ENCODE measurements at places on chromosomes 5 and 9. TPM values are rescaled to one million over a fixed set of nuclear protein-coding genes. Genes with fewer than 3 reads are reported as not detected.

DNA sequence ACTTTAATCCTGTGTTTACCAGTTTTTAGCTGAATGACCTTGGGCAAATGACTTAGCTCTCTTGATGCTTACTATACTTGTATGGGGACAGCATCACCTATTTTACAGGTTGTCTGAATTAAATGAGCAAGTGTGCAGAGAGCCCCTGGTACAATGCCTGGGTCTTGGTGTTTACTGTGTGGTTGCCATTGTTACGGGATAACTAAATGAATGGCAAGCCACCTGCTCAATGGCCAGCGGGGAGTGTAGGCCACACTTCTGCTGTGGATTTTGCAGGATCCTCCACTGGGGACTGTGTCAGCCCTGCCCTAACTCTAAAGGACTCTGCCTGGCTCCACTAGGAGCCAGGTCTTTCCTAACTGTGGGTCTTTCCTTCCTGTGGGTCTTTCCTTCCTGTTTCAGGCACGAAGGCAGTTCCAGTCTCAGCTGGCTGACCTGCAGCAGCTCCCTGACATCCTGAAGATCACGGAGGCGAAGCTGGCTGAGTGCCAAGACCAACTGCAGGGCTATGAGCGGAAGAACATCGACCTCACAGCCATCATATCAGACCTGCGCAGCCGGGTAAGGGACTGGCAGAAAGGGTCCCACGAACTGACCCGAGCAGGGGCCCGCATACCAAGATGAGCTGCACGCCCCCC is 10.3 kb upstream of the GLE1 start:
- peak; percentile 96 for DNase-seq

- peak; percentile 78 for DNase-seq
Measured at GRCh38 chr5:62354028-62354874, 48.2 kb downstream of the KIF2A start.

- DNase-seq = no peak
Measured at GRCh38 chr5:139157556-139157955, 40.6 kb downstream of the SIL1 start.

DNA sequence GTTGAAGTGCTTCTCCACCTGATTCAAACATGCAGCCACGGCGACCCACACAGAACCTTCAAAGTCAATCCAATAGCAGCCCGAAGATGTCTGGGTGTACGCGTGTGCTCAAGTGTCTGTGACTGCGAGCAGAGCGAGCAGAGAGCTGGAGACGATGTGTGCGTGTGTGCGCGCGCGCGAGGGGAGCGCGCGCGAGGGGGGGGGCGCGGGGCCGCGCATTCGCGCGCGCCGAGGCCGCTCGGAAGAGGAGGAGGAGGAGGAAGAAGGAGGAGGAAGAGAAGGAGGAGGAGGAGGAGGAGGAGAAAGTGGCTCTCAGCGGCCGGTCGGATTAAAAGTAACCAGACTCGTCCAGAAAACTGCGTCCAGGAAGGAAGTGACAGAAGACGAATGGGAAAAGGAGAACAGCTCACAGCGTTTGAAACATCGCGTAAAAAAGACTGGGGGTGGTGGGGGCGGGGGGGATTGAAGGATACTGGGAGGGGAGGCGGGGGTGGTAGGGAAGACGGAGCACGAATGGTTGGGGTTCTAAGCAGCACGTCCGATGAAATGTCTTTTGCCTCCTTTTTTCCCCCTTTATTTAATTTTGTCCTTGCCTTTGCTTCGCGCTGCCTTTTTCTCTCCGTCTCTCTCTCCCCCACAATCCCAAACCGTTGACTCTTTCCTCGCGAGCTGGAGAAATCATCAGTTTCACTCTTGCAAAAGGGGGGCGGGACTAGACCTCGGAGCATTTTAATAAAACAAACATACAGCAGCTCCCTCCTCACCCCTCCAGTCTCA is at the start of gene MEF2C:
TSS of gene MEF2C (minus strand) at position 126 of the 777 bp plus-strand sequence. CDS start 59,396 bp downstream, outside the sequence.
- peak; percentile 94 for DNase-seq

DNA sequence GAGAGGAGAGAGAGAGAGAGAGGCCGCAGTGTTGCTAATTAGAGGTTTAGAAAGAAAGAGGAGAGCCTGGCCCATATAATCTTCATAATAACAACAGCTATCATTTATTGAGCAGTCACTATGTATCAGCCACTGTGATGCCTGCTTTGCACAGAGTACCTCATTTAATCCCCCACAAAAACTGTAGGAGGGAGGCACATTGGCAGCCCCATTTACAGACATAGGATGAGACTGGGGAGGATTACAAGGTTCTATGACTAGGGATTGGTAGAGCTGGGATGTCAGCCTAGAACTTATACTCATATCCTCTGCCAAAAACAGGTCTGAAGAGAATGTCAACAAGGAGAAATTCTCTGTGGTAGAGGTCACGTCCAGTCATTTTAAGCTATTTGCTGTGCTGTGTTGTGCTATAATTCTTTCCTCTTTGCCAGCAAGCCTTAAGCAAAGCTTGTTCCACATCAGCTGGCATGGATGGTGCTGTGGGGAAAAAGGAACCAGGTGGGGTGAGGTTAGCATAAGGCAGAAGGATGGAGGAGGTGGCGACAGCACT is 6.7 kb upstream of the GCNT4 start:
- DNase-seq = no peak

DNA sequence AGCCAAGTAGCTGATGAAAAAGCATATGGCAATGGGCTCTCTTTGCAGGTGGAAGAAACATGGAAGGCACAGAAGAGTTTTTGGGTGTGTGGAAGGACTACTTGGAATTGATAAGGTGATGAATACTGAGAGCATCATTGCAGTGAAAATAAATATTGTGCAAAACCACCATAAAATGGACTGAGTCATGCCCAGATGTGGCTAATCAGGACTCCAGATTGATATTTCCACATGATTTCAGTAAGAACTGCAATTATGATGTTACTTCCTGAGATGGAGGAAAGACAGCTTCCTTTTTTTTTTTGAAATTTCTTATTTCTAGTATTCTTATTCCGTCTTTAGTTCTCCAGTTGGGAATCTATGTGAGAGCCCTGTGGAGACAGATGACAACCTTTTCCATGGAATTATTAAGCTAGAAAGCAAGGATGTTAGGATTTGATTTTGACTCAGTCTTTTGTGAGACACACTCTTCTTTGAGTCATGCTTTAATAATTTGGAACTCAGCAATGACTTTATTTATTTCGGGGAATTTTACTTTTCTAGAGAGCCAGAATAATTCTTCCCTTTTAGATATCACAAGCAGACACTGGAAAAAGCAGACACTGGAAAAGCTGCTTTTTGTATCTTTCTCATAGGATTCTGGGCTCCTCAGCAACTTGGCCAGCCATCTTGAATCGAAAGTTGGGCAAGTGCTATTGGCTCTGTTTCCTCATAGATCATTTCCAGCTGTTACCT is 94.2 kb upstream of the VCAN start:
- no peak for DNase-seq

GRCh38 chr5:113989913-113990305 is 372.0 kb upstream of the KCNN2 start:
- DNase-seq = no peak

GRCh38 chr5:114223866-114224265 is 138.0 kb upstream of the KCNN2 start:
- DNase-seq = peak; percentile 48

DNA sequence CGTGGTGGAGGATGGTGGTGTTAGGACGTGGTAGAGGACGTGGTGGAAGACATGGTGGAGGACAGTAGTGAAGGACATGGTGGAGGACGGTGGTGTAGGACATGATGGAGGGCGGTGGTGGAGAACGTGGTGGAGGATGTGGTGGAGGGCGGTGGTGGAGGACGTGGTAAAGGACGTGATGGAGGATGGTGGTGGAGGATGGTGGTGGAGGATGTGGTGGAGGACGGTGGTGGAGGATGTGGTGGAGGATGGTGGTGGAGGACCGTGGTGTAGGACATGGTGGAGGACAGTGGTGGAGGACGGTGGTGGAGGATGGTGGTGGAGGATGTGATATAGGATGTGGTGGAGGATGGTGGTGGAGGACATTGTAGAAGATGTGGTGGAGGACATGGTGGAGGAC is 67.6 kb downstream of the S1PR3 start:
- no peak for DNase-seq

DNA sequence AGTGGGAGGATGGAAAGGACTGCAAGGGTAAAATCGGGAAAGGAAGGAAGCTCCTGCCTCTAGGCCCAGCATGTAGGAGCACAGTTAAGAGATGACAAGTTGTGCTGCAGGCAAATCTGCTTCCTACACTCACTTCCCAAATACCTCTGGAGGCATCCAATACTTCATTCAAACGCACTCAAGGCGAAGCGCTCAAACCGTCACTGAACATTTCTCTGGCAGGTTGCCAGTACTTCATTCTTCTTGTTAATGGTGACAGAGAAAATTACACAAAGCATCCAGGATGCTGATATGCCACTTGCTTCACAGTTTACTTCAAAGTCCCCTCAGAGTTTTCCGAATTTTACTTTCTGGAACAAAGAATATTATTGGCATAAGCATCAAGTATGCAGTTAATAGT is 59.8 kb downstream of the NREP start:
- peak; percentile 62 for DNase-seq

- DNase-seq = no peak
Measured at GRCh38 chr5:53127107-53127506, 17.6 kb upstream of the MOCS2 start.

DNA sequence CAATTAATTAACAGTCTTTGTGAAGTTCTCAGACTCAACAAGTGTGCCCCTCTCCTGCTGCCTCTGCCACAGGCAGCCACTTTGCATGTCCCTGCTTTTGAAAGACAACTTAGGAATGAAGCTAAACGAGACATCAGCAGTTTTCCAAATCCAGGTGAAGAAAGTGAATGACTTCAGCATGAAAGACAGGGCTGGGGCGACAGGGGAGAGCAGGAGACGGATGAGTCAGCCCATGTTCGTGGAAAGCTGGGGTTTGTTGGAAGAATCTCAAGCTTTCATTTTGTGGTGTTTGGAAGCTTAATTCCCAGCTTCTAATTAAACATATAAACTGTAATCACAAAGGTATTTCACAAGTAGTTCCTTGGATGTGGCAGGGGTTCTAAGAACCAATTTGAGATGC is 207.8 kb upstream of the MAP3K1 start:
- no peak for DNase-seq

DNA sequence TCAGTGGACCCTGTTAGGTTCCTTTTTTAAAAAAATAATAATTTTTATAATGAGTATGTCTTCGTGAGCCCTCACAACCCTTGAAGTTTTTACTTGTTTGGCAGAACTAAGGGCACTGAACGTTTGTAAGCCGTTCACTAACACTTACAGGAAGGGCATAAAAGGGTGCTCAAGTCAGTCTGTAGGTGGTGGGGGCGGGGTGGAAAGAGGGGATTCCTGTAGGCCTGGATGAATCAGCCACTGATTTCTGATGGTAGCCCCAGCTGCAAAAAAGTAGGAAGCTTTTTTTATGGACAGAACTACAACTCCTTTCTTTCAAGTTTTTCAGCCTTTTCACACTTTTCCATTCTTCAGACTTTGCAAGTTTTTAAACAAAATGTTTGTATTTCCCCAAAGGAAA is 35.8 kb downstream of the PIK3R1 start:
- DNase-seq = peak; percentile 67

- DNase-seq = no peak
Measured at GRCh38 chr5:33235824-33236223, 204.9 kb upstream of the TARS1 start.

GRCh38 chr5:30287890-30288289 is 905.6 kb upstream of the CDH6 start:
- DNase-seq = no peak

GRCh38 chr9:532707-533106 is 308.8 kb upstream of the DMRT1 start:
- DNase-seq = no peak

GRCh38 chr9:95085861-95086563 is 231.5 kb downstream of the FANCC start:
- no peak for DNase-seq

- no peak for DNase-seq
Measured at GRCh38 chr5:176899946-176900779, 1.0 kb upstream of the HK3 start.

DNA sequence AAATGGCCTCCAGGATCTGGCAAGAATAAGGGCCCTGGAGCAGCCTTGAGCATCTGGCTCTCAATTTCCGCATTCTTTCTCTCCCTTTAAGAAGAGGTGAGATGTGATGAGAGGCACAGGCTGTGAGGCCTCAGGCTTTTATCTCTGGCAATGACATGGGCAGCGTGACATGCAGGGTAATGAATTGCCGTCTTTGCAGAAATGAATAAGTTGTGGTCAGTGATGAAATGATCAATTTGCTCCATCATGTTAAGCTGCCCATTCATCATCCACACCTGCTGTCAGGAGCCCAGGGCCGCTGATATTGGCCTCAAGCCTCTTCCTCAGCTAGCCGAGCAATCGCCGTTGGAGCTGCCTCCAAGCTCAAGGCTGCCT is 265.3 kb downstream of the TRIM32 start:
- no peak for DNase-seq

DNA sequence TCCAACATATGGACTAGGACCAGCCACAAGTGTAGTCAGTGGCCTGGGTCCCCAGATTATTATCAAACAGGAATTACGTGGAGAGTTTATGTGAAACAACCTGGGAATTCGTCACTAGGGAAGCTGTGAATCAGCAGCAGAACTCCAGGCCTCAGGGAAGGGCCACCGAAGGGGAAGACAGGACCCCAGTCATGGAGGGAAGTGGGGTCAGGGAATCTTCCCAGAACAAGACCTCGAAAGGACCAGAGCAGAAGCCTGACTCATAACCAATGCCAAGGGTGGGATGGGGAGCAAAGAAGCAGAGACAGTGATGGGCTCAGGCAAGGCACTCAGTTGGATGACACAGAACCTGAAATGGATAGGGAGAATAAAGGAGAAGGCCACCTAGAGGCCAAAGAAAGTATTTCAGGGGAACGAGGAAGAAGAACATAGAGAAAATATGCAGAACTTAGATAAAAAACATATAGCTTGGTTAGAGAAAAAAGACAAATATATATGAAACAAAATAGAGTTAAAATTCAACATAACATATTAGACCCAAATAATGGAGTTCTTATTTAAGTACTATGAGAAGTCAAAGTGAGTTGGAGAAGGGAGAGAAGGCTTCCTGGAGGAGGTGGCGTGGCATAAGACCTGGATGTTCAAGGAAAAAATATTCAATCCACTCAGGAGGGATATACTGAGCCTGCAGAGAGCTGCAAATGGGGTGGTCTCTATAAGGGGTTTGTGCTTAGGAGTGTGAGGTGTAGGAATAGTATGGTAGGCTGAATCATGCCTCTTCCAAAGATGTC is 66.7 kb upstream of the CAST start:
- DNase-seq = peak; percentile 73

The FAM151B gene
- 2.6 TPM for total RNA-seq

The SMIM3 gene
- 4.1 TPM for total RNA-seq

The ANKDD1B gene
- 1.1 TPM for total RNA-seq

The ADAMTSL1 gene
- total RNA-seq = 6.0 TPM

The MED7 gene
- total RNA-seq = 7.7 TPM

The AGXT2 gene
- not detected for total RNA-seq

The IL3 gene
- total RNA-seq = not detected

The SPACA9 gene
- total RNA-seq = 1.4 TPM

The GRIA1 gene
- total RNA-seq = not detected

The HMMR gene
- total RNA-seq = 60.2 TPM

The SPINK4 gene
- total RNA-seq = not detected

The GPR150 gene
- 0.05 TPM for total RNA-seq

The GABRA6 gene
- not detected for total RNA-seq

The FGD3 gene
- total RNA-seq = 0.17 TPM

The PCDHB5 gene
- total RNA-seq = 1.7 TPM

The OSMR gene
- 30.0 TPM for total RNA-seq

The MBLAC2 gene
- 5.6 TPM for total RNA-seq

The ROPN1L gene
- total RNA-seq = 0.68 TPM

The SPATA31D4 gene
- not detected for total RNA-seq

The FCN2 gene
- not detected for total RNA-seq
